ENCODE measurements at places on chromosomes 7 and 10.

DNA sequence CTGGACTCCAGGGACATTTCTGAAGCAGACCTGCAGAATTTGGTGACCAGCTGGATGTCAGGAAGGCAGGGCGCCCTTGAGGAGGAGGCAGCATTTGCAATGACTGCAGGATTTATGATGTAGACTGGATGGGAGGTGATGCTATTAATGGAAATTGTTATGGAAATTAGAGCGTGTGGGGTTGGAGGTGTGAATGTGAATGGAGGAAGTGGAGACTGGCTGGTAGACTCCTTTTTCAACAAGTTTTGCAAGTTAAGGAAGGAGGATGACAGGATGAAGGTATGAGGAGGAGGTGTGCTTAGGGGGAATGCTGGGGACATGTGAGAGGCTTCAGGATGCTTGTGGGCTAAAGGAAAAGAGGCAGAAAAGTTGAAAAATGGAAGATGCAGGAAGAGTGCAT lies 137.0 kb downstream of the TMEM178B start:
- no peak for DNase-seq

DNA sequence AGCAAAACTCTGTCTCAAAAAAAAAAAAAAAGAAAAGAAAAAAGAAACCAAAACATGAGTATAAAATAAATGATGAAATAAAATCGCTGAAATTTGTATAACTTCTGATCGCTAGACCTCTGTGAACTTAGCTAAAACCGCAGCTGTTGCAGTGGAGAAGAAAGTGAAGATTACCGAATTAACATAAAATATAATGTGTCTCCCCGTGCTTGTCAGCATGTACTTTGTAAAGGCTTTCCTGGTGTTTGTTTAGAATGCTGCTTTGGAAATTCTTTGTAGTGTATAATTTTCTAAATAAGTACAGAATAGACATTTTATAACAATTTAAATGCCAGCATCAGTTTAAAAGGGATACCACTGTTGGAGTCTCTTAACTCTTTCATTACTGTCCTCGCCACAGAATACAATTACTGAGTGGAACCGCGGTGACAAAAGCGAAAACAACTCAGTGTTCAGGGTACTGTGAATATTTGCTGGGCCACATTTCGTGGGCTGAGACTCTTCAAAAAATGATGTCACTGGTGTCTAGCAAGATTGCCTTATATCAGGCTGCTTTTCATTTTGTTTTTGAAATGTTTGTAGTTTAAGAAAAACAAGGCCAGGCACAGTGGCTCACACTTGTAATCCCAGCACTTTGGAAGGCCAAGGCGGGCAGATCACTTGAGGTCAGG lies 167.7 kb downstream of the NSUN6 start:
- no peak for DNase-seq

DNA sequence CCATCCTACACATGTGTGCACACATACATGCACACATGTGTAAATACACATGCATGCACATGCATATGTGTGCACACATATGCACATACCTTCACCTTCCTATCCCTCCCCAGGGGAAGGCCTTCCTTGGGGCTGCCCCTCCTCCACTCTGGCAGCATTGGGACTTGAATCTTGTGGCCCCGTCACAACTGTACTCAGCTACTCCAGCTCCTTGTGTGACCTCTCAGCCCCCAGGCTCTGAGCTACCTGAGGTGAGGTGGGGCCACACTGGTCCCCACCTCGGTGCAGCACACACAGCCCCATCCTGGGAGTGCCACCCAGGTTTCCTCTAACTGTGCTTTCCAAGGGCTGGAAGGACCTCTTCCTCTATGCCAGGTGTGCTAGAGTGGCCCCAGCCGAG lies 116.0 kb downstream of the LHPP start:
- no peak for DNase-seq

DNA sequence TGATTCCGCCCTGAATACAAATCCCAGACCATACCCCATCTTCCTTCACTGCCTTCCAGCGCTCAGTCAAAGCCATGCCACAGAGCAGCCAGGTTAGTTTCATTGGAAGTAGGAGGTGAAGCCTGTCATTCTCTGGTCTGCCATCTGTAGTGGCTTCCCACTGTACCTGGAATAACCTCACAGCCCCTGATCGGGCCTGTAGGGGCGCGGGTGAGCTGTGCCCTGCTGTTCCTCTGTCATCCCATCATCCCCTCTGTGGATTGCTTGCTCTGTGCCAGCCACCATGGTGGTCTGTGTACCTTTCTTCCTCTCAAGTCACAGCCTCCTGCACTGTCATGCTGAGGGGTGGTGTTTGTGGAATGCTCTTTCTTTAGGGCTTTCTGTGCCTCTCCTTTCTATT lies 155.1 kb downstream of the ZNF22 start:
- no peak for DNase-seq

- DNase-seq = no peak
These were observed 278.2 kb upstream of the TEX47 start for GRCh38 chr7:89073776-89074175.

- DNase-seq = no peak
These were observed 14.7 kb downstream of the CPVL start for GRCh38 chr7:29131678-29132077.

Data from CD8-positive, alpha-beta T cell (primary cell).